Fibroblast of skin of abdomen (primary cell): ENCODE measurements at places on chromosomes 1 and 21.

GRCh38 chr1:37068260-37068659, 33.9 kb upstream of the GRIK3 start:
- no peak for DNase-seq

DNA sequence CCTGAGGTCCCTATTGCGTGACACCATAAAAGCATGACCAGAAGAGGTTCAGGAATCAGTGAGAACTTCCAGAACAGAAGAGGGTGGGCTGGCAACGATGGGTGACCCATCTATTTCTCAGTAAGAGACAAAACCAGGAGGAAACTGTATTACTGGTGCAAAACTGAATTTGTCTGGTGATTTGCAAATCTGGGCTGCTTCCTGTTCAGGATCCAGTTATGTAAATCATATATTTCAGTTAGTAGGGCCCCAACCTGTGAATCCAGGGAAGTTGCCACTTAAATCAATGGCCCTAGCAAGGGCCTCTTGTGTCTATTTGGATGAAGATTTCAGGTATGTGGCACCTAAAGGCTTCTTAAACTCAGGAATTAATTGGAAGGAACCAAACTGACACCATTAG, 23.1 kb upstream of the SMAP2 start:
- DNase-seq = no peak

DNA sequence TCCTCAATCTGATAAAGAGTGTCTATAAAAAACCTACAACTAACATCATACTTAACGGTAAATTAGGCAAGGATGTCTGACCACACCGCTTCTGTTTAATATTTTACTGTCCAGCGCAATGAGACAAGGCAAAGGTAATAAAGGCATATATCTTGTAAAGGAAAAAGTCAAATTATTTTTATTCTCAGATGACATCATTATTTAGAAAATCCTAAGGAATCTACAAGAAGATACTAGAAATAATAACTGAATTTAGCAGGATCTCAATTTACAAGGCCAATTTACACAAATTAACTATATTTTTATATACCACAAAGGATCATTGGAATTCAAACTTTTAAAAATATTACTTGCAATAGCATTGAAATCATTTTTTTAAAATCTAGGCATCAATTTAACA, 29.4 kb downstream of the GJA4 start:
- no peak for DNase-seq

DNA sequence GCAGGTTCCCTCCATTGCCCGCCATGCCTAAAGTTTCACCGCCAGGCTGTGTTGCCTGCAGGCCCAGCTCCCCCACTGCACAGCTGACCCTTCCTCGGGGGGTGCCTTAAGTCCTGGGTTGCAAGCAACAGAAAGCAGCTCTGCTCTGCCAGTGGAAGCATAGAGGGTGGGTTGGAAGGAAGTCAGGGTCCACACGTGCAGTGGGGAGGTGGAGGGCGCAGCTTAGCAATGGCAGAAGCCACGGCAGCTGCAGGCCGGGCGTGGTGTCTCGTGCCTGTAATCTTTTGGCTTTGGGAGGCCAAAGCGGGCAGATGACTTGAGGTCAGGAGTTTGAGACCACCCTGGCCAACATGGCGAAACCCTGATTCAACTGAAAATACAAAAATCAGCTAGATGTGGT, 106.3 kb upstream of the TMEM51 start:
- no peak for DNase-seq

GRCh38 chr21:44450402-44450801, 4.9 kb upstream of the LRRC3 start:
- no peak for DNase-seq

DNA sequence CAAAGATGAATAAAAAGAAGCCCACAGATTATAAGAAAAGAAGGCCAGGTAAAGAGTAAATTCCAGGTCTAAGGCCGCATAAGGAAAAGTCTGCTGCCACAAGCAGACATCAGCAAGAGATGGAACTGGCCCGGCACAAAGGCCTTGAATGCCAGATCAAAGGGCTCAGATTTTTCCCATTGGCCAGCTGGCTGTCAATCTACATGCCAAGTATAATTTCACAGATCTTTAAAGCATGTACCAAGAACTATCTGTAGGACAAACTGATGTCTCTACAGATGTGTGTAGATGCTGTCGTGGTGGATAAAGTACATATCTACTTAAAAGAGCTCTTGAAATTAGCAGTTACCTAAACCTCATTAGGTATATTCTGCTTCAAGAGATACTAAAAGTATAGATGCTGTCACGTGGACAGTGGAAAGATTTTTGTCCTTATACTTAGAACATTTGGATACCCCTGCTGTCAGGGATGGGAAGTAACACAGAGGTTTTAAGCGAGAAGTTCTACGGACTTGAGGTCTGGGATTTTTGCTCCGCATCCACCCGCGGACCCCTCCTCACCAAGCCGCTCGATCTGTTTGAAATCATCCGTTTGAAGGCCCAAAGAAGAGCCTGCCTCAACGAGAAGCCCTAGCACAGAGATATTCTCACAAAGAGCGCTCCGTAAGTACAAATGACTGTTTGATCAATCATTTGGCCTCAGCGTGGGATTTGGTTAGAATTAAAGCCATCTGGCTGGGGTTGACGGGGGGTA, 10.1 kb downstream of the GLIS1 start:
- no peak for DNase-seq

DNA sequence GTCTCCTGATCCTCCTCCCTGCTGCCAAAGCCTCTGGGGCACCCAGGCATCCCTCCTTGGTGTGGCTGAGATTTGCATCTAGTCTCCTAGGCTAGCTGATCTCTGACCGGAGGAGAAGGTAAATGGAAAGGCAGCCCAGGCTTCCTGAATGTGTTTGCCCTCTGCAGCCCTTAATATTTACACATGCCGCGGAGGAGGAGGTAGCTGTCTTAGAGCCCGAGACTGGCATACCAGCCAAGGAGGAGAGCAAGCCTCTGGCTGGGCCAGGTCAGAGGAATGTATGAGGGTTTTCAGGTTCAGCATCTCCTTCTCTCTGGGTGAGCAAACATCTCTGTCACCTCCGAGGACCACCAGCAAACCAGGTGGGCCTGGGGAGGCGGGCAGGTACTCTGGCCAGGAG, 86.0 kb upstream of the GRIK3 start:
- no peak for DNase-seq

GRCh38 chr1:167544447-167545093, 9.0 kb downstream of the CREG1 start:
- no peak for DNase-seq

- no peak for DNase-seq
Measured at GRCh38 chr1:25795946-25796810, 3.8 kb upstream of the SELENON start.

GRCh38 chr1:68217060-68217554, 15.2 kb downstream of the WLS start:
- no peak for DNase-seq

- no peak for DNase-seq
Measured at GRCh38 chr1:206135248-206135647, 18.1 kb upstream of the AVPR1B start.
